CD4-positive, alpha-beta T cell treated with Interleukin-21 for 1 hour (primary cell): ENCODE measurements at places on chromosomes 6 and 20.

DNA sequence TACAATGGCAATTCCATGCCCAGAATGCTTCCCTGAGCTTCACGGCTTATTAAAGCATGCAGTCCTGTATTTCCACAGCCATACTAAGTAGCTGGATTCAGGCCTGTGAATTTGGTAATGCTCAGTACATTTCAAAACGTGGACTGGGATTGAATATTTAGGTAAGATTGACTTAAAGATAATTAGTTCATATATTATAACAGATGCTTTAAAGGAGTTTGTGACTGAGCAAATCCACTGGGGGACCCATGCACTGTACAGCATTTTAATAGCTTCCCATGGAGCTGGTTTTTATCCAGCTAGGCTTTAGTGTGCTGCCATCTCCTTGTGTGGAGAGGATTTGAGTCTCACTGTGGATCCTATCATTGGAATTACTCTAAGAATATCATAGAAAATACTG lies 420.9 kb upstream of the FLRT3 start:
- DNase-seq: no peak

DNA sequence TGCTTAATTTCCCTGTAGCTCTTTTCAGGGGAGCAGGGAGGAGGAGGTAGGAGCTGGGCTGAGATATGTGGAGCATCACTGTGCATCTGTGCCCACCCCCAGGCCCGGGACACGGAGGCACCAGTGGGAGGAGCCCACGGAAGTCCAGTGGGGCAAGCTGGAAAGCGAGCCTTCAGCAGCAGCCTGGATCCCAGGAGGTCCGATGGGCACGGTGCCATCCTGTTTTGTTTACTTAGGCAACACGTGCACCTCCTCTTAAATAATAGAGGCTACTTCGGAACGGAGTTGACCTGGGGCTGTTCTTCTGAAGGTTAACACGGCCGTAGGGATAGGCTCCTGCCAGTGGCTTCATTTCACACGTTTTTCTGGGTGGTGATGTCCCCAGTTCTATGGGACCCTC lies 51.6 kb downstream of the CDH4 start:
- no peak for DNase-seq

GRCh38 chr6:152054441-152054840 lies 247.0 kb downstream of the ESR1 start:
- DNase-seq: no peak

- DNase-seq: no peak
Observed at GRCh38 chr6:154508573-154509375, 1.7 kb downstream of the CNKSR3 start.

- DNase-seq: no peak
Observed at GRCh38 chr6:27297857-27298730, 14.0 kb downstream of the POM121L2 start.

- no peak for DNase-seq
Observed at GRCh38 chr20:59574308-59574707, 30.0 kb upstream of the PHACTR3 start.

DNA sequence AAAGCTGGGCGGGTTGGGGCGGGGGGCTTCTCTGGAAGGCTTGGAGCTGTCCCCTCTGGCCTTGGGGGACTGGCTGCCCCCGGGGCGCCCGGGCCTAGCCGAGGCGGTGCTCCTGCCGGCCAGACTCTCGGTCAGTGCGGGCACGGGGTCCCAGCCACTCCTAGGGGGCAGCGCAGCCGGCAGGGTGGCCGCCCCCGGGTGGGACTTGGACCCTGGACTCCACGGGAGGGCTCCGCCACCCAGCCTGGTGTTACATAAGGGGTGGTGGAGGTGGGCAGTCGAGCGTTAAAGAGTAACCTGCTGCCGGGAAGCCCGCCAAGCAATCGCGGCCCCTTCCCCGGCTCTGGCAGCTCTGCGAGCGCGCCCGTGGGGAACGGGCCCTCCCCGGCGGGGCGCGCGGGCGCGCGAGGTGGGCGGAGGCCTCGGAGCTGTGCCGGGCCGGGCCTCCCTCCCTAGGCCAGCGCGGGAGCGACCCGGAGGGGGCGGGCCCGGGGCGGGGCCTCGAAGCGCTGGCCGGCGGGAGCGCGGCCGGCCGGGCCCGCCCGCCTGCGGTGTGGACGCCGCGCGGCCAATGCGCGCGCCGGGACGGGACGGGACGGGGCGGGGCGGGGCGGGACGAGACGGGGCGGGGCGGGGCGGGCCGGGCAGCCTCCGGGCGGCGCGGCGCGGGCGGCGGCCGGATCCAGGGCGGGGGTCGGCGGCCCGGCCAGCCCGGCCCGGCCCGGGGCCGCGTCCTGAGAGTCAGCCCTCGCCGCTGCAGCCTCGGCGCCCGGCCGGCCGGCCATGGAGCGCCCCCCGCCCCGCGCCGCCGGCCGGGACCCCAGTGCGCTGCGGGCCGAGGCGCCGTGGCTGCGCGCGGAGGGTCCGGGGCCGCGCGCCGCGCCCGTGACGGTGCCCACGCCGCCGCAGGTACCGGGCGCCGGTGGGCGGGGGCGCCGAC lies at the start of gene SLC2A4RG:
TSS of gene SLC2A4RG (plus strand) at position 647 of the 940 bp plus-strand sequence. CDS start at position 784, 137 bp downstream.
- DNase-seq: peak; percentile 80

DNA sequence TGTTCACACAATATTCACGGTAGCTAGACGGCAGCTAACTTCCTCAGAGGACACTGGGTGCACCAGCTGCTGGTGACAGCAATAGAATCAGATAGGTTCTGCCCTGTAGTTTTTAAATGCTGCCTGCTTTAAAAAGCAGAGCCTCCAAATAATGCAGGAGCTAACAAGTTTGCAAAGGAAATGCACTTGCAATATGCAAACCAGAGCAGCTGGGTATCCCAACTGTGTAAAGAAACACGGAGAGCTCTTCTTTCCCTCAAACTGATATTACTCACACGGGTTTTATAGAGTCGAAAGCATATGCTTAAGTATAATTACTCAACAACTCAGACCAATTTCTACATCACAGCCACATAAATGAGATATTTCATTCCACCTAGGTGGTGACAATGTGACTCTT lies 432.7 kb downstream of the TFAP2A start:
- DNase-seq: no peak

DNA sequence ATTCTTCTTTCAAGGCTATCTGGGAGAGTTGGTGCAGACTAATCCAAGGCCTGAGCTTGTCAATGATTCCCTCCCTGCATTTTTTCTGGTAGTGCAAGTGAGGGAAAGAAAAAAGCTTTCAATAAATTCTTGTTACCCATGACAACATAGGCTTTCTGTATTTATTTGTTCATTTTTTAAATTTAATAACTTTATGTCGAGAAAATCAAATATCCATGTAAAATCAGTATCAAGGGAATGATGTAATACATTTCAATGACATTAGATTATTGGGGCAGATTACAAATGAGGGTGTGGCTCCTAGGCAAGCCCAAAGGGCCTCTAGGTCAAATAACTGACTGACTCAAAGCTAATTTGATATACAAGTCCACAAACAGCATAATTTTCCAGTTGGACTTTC lies 104.0 kb downstream of the GJA1 start:
- no peak for DNase-seq

GRCh38 chr6:161486361-161487216 lies 212.7 kb upstream of the AGPAT4 start:
- DNase-seq: no peak

GRCh38 chr6:107305391-107305790 lies 154.0 kb downstream of the PDSS2 start:
- DNase-seq: no peak

DNA sequence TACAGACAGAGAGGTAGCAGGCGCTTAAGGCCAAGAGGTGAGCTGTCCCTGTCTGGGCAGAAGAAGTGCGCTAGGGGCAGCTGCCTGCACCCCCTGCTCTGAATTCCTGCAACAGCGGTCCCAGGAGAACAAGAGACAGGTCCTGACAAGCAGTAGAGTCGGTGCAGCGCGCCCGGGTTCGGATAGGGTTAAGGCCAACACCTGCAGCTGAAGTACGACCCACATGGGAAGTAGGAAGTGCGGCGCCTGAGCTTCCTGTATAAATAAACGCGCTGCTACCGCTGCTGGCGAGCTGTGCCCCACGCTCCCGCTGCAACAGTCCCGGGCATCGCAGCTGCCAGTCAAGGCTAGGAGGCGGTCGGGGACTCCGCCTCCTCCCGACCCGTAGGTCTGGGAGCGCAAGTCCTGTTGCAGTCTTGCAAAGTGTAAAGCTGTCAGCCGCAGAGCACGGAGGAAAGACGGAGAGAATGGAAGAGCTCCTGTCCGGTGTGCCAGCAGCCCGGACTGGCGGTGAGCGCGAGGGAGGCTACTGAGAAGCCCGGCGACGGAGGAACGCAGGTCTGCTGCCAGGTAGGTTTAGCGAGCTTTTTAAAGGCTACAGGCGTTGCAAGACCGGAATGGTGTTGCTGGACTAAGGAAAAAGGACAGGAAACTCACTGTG lies at the start of gene RNF144B:
TSS of gene RNF144B (plus strand) at position 290 of the 661 bp plus-strand sequence. CDS start 12,185 bp downstream, outside the sequence.
- DNase-seq: peak; percentile 64

- DNase-seq: no peak
Observed at GRCh38 chr20:63579017-63579694, 5.1 kb upstream of the HELZ2 start.

DNA sequence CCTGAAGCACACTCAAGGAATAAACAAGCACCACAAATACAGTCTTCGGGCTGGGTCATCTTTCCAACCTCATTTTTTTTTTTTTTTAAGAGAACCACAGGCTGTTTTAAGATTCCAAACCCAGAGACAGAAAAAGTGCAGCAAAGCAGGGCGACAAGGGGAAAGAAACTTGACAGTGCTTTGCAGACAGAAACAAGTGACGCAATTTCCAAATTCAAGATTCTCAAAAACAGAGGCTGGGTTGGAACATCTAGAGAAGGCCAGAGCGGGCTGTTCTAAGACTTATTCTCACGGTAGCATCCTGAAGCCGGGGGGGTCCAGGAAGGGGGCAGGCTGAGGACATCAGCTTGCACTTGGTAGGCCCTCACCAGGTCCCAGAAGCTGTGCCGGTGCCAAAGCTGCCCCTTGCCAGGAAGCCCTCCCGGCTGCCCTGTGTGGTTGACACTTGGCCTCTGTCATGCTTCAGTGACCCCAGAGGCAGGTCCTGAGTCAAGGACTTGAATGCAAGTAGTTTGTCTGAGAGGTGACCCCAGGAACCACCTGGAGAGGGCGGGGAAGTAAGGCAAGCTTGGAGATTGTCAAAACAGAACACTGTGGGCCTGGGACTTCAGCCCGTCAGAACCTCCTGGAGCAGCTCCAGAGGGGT lies 50.5 kb downstream of the BMP7 start:
- DNase-seq: no peak

GRCh38 chr20:47347661-47348435 lies 8.7 kb downstream of the ZMYND8 start:
- no peak for DNase-seq

- DNase-seq: no peak
Observed at GRCh38 chr6:125075741-125076481, 77.7 kb upstream of the TPD52L1 start.

DNA sequence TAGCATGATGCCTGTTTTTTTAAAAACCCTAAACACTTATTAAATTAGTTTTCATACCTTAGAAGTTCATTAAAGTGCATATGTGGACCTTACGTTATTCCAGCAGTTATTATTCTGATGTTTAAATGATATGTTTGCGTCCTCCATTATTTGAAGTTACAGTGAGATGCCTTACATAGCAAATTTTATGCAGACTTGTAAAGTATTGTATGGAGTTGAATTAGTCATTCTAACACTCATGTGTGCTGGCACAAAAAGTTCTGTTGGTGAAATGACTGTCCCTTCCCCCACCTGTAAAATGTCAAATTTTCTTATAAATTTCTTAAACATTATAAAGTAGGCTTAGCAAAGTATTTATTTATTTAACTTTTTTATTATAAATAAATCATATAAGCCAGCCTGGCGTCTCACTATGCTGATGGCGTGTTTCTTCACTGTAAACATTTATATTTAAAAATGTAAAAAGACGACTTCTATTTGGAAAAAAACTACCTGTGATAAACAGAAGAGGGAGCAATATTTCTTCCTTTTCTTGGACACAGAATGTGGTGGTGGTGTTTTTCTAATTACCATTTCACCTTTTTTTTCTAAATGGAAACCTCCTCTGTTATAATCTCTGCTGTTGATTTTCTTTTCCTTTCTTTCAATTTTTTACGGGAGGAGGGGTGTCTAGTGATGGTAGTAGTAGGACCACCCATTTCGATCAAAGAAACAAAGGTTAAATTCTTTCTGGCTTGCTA lies 155.4 kb downstream of the RFPL4B start:
- DNase-seq: no peak

GRCh38 chr20:20318365-20319161 lies 49.3 kb upstream of the INSM1 start:
- DNase-seq: no peak

GRCh38 chr6:19866985-19867627 lies 29.9 kb downstream of the ID4 start:
- no peak for DNase-seq

- no peak for DNase-seq
Observed at GRCh38 chr20:35939264-35939663, 15.0 kb downstream of the SCAND1 start.

DNA sequence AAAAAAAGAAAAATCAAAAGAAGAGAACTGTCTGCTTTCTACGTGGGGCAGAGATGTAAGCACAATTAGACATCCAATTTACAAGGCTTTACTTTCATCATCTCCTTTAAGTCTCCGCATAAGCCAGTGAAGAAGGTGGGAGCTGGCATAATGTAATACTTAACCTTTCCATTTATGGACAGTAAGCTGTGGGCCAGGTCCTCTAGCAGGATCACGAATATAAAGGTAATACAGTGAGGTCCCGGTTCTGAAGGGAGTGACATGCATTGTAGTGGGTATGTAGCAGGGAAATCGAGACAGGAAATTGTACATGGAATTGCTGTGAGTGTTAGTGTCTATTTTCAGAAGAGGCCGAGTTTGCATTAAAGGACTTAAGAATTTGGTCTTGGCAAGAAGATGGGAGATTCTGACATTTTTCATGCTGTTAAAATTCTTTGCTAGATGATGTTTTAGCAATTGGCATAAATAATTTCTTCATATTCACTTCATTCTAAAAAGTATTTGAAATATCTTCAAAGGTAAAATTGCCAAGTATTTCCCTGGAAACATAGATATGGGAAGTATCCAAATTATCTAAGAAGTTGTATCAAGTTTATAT lies 20.4 kb upstream of the POPDC3 start:
- no peak for DNase-seq

DNA sequence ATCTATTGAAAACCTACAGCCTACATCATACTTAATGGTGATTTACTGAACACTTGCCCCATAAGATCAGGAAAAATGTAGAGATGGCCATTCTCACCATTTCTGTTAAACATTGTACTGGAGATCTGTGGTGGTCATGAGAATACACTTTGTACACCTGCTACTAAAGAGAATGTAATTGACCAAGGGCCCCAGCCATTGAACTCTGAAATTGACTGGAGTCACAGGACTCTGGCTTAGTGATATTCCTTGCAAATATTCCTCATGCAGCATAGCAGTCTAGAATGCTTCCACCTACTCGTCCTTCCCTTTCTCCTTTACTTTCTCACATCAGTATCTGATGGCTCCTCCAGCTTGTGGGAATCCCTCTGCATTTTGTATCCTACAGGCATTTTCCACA lies 37.4 kb upstream of the SNX9 start:
- DNase-seq: no peak

DNA sequence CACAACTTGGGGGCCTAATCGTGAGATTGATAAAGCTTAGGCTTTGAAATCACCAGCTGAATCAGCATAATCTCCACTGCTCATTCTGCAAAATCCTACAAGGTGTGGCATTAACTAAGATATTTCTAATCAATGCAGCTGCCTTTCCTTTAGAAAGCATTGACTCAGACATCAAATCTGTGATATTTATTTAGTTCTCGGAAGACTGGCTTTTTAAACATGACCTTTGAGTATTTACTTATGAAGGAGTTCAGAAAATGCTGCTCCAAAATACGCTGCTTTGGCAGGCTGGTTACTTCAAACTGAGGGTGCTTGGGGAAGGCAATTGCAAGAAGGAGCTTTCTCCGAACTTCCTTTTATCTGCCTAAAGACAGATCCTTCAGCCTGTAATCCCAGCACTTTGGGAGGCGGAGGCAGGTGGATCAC lies 23.7 kb upstream of the FUCA2 start:
- no peak for DNase-seq
